ENCODE measurements at places on chromosomes 1 and 21. TPM values are rescaled to one million over a fixed set of nuclear protein-coding genes. Genes with fewer than 3 reads are reported as not detected.
A peak's percentile ranks its signal among the peaks of the same experiment; 100 is the strongest.

OR2T29 gene
- total RNA-seq, result not detected

GRCh38 chr1:54120698-54121481, 31.9 kb downstream of the CDCP2 start:
- DNase-seq, result no peak

GRCh38 chr1:151024540-151025146, 11.7 kb upstream of the BNIPL start:
- peak; percentile 88 for DNase-seq

DNA sequence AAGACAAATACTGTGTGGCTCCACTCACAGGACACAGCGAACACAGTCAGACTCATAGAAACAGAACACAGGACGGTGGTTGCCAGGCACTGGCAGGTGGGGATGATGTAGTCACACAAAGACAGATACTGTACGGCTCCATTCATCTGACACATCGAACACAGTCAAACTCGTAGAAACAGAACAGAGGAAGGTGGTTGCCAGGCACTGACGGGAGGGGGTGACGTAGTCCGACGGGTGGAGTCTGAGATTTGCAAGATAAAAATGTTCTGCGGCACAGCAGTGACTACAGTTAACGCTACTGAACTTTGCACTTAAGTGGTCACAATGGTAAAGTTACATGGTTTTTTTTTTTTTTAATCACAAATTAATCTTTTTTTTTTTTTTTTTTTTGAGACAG, 18.7 kb downstream of the C21orf58 start:
- no peak for DNase-seq

All from right cardiac atrium (tissue), 5 donors.